ENCODE measurements at places on chromosomes 5 and 9.

DNA sequence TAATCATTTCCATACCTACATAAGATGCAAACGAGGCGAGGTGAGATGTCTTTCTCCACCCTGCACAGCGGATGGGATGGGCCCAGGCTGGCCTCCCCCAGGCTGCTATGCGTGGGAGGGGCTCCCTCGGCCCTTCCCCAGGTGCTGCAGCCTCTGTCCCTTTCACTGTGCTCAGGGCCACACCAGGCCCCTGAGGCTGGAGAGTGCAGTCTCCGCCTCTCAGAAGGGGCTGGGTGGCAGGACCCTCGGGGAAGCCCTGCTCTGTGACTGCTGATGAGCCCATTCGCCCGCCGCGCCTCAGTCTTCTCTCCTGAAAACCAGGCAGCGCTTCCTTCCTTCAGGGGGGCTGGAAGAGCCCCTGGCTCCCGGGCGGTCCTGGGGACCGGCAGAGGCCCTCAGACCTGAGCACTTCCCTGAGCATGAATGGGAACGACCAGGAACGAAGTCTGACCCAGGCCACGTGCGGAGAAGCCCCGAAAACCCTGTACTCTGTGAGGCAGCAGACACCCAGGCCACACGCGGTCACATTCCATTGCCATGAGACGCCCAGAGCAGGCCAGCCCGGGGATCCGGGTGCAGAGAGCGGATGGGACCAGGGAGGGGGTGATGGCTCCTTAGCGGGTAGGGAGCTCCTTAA is 21.9 kb upstream of the NOTCH1 start:
- no peak for DNase-seq

GRCh38 chr9:130372057-130372456 is 72.7 kb upstream of the ASS1 start:
- DNase-seq = no peak

DNA sequence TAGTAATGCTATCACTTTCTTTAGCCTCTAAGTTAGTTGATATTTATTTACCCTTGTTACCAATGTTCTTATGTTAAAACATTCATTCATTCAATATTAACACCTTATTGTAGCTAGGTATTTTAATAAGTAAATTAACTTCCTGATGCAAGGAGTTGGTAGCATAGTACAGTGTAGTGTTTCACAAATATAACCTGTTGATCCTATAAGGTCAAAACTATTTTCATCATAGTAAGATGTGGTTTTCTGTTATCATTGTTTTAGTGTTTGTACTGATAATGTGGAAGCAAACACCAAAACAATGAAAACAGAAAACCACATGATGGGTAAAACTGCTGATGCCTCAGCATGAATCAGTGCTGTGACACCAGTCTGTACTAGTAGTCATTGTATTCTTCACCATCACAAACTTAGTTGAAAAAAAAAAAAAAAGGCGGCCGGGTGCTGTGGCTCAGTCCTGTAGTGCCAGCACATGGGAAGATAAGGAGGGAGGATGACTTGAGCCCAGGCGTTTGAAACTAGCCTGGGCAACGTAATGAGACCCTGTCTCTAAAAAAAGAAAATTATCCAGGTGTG is 36.5 kb downstream of the ZCCHC7 start:
- DNase-seq = no peak

DNA sequence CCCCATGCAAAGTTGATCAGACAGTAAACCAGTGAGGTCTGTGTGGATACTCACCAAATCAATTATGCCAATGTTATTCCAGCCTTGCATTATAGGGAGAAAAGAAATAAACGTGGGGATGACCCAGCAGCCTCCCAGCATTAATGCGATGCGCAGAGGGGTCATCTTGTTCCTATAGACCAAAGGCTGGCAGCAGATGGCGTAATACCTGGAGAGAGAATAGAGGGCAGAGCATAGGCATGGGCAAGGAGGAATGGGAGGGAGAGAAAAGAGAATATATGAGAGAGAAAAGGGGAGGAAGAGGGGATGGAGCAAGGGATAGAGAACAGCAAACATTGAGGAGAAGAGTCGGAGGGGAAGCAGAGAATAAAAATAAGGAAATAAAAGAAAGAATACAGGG is 131.2 kb downstream of the HTR4 start:
- peak; percentile 16 for DNase-seq

- no peak for DNase-seq
Measured at GRCh38 chr9:76690246-76690972, 73.8 kb upstream of the PCA3 start.

DNA sequence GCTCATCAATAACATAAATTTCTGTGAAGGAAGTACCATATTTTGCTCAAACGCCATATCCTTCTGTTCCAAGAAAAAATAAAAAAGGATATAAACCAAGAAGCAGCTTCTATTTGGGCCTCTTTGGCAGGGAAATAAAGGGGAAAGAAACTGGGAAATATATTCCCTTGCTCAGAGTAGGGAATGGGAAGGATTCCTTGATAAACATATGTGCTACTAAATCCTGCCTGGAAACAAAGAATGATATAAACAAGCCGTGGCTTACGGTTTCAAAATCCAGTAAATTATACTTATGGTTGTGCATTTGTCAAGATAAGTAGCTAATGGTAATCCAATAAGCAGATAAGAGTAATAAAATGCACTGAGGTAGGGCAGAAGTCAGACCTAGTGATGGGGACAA is 481.6 kb downstream of the NTRK2 start:
- DNase-seq = no peak

DNA sequence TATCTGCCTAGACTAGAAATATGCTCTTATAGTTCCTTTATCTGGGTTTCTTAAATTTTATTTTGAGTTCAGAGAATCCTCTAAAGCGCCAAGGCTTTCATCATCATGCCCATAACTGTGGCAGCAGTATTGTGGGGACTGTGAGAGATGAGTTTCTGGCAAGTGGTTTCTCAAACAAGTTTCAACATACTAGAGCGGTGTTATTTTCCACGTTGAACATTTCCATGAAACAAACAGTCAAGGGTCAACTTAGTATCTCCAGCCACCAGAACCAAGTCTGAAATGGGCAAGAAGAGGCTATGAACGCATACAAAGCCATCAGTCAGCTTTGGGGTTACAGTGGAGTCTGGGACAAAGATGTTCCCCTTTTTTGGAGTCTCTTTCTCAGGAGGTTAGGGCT is 40.3 kb downstream of the SERINC5 start:
- DNase-seq = peak; percentile 59

- DNase-seq = peak; percentile 2
Measured at GRCh38 chr5:39648085-39648847, 223.5 kb upstream of the DAB2 start.

DNA sequence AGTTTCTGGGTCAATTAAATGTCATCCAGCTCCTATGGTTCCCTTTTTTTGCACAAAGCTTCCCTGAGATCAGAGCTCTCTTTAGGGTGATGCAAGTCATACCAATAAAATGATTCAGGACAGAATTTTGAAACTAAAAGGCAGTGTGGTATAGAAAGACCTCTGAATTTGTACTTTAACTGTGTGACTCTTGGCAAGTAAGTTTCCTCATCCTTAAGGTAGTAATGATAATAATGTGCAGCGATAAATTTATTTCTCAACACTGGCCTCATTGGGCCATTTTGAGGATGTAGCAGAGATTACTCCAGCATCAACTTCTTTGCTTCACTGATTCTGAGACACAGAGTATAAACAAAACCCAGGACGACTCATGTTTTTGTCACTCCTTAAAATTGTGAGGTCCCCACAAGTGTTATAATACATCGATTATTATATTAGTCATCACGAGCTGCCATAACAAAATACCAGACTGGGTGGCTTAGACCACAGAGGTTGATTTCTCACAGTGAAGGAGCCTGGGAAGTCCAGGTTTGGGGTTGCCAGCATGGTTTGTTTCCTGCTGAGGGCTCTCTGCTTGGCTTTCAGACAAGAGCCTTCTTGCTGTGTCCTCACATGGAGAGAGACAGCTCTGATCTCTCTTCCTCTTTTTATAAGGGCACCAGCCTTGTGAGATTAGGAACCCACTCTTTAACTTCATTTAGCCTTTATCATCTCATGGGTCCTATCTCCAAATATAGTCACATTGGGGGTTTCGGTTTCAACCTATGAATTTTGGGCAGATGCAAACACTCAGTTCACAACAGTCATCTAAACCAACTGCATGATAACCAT is 293.0 kb downstream of the ZNF608 start:
- peak; percentile 57 for DNase-seq

GRCh38 chr9:570187-570586 is 271.3 kb upstream of the DMRT1 start:
- DNase-seq = no peak

DNA sequence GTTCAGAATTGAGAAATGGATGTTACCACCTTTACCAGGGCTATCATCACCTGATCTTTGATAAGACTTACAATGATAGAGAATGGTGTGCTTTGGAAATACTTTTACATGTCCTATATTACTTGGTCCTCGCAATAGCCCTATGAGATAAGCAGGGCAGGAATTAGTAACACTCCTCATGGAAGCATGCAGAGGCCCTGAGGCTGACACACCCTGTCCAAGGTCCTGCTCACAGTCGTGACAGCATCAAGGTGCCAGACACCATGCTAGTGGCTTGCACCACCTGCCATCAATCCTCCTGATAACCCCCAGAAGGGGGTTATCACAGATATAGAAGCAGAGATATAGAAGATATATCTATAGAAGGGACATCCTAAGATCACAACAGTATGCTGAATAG is 216.8 kb upstream of the TBC1D2 start:
- no peak for DNase-seq

DNA sequence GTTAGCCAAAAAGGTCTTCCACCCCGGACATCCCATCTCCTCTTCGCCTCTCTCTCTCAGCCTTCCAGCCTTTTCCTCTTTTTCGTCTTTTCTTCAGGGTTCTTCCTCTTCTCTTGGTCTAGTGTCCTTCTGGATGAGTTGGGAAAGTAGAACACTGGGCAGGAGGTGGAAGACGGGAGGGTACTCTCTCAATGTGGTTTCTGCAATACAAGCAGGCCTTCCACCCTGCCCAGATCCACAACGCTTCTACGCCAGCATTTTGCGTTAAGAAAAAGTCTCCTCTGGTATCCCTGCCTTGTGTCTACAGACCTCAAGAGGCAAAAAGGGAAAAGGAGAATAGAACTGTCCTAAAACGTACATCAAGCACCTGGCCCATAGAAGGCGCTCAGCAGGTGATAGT is 587.8 kb downstream of the BNC2 start:
- no peak for DNase-seq

DNA sequence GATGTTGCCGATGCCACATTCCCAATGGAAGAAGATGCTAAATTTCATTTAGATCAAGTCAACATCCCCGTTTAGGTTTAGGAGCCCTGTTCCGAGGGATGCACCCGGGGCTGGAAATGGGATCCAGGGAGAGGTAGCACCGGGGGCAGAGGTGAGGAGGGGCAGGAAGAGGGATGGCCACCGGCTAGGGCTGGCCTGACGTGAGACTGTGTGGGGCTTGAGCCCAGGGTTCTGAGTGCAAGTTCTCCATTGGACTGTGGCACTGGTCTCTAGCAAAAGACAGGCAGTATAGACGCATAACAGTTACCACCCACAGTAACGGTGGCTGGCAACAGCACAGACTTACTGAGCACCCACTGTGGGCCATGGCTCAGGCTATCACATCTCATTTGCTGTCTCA is 209.0 kb upstream of the MVB12B start:
- DNase-seq = no peak

GRCh38 chr9:90684106-90684505 is 41.5 kb upstream of the DIRAS2 start:
- no peak for DNase-seq

DNA sequence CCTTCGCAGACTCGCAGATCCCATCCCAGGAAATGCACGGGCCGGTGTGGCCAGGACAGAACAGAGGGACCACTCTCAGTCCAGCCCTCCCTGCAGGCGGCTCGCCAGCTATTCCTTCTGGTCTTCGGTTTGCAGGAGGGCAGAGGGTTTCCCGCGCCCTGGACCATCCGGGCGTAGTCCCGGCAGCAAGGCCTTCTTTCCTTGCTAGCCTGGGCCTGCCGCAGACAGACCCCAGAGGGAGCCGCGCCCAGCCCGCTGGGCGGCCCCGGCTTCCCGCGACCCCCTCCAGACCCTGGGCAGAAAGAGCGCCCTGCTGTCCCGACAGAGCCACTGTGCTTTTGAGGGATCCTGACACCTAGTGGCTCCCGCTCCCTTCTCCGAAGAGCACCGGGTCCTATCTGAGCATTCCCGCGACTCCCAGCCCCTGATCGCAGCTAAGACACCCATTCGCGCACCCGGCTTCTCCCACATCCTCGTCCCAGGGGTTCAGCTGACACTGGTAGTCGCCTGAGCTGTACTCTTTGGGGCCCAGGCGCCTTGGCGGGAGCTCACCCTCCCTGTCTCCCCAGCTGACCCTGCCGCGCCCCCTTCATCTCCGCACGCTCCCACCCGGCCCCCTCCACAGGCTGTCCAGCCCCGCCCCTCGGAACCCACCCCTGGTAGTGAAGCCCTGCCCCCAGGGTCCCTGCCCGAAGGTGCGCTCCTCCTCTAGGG is 1.1 kb downstream of the CFAP90 start:
- no peak for DNase-seq

GRCh38 chr5:56585999-56586691 is 229.2 kb upstream of the MAP3K1 start:
- DNase-seq = peak; percentile 59

- no peak for DNase-seq
Measured at GRCh38 chr5:2996248-2996647, 244.8 kb upstream of the IRX2 start.

GRCh38 chr9:96129747-96130146 is 172.2 kb downstream of the HSD17B3 start:
- DNase-seq = no peak

GRCh38 chr5:179288101-179288808 is 57.0 kb downstream of the ADAMTS2 start:
- no peak for DNase-seq

DNA sequence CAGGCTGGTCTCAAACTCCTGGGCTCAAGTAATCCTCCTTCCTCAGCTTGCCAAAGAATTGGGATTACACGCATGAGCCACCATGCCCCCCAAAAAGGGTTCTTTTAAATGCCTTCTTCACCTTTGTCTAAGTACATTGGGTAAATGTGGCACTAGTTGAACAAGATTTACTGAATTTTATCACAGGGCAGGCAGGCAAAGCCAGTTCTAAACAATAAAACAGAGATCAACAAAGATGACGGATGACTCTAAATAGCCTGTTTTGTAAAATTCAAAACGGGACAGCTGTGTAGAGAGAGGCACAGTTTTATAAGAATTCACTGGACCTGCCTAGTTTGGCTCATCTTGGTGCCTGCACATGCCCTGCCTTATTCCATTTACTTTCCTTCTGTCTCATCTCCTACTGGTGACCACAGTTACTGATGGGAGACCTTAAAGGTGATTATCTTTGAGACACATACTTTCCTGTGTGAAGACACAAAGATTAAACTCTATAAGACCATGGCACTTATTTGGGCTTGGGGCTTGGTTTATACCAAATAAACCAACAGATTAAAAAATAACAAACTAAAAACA is 149.6 kb upstream of the DMRT1 start:
- peak; percentile 82 for DNase-seq

All from hematopoietic multipotent progenitor cell treated with erythropoietin and hydrocortisone succinate and interleukin-3 and kit ligand, for 6 days (in vitro differentiated cells).